AML-193 (cell line): ENCODE measurements at places on chromosomes 2 and 18.

DNA sequence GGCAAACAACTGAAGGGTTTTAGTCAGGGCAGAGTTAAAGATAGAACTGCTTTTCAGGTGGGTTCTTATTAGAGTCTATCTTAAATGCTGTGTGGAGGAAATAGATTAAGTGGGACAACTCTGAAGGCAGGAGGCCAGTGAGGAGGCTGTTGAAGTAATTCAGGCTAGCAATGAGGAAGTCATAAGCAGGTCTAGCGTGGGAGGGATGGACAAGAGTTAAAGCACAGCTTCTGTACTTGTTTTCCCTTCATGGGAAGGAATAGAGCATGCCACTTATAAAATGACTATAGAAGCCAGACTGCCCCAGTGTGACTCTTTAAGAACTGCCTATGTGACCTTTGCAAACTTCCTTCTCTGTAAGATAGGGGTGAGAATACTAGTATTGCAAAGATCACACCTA is 202.0 kb upstream of the LRRTM1 start:
- DNase-seq = no peak

DNA sequence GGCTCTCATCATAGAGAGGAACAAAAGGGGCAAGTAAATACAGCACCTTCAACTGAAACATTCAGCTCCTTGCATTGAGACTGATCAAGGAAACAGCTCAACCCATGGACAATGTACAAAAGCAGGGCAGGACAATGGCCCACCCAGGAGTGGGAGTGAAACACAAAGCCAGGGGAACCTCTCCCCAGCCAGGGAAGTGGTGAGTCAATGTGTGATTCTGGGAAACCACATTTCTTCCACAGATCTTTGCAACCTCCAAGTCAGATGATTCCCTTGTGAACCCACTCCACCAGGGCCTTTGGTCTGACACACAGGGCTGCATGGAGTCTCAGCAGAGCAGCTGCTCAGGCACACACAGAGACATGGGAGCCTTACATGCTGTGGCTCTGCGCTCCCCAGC is 294.5 kb downstream of the NR4A2 start:
- no peak for DNase-seq

GRCh38 chr2:149715894-149716293 is 128.3 kb upstream of the MMADHC start:
- DNase-seq = no peak

DNA sequence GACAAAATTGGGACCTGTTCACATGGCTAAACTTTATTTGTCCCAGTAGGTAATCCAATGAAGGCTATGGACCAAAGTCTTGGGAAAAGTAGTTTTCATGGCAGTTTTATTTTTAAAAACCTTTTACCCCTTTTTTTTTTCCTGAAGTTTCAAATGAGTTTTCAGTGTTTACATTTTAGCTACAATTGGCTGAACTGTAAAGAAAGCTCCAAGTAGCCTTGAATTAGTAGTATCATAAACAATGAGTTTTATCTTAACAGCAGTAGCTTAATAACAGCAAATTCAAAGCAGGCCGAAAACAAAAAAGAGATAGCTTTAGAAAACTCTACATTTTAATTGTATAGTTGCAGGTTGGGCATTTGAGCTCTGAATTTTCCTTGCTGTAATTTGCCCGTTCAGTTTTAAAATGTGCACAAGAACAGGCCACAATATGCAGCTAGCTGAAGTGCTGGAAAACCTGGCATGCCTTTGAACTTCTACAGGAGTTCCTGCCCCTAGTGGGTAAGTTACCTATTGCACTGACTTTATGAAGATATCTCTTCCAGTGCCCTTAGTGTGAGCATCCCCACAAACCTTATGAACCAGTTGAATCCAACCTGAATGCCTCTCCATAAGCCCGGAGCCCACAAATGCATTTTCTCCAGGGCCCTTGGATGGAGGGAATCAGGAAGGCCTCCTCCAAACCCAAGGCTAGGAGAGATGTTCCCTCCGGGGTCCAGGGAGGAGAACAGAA is 106.7 kb downstream of the XRCC5 start:
- peak; percentile 14 for DNase-seq
